ENCODE measurements at places on chromosomes 5 and 9.

- DNase-seq, result no peak
Observed at GRCh38 chr9:131201856-131202255, 74.5 kb downstream of the FAM78A start.

- no peak for DNase-seq
Observed at GRCh38 chr5:41738710-41739354, 131.4 kb downstream of the OXCT1 start.

DNA sequence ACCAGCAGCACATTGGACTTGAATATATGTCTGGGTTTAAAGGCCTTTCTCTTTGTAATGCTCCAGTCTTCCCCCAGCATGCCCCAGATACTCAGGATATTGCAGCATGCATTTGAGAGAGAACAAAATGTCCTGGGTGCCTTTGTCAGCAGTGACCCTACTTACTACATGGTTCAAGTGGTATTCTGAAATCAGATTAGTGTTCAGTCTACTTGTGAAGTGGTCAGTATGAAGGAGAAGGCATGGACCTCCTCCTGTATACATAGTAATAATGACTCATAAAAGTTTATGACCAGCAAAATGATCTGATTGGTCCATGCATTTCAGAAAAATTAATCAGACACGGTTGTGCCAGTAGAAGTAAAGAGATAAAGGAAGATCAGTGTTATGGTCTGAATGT lies 25.4 kb downstream of the GPR21 start:
- no peak for DNase-seq

DNA sequence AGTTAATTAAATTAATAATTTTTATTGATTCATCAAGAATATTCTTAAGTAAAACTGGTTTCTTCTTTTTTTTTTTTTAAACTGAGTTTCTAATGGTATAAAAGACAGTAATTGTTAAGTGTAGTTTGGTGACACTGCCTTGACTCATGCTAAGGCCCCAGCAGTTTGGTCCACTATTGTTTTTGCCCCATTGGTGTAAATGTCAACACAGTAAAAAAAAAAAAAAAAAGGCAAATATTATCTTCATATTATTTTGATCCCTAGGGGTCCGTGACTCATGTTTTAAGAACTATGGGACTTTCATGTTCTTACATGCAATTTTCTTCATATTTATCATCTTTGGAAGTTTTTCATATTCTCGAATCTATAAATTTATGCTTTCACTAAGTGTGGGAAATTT lies 29.2 kb upstream of the JAK2 start:
- no peak for DNase-seq

DNA sequence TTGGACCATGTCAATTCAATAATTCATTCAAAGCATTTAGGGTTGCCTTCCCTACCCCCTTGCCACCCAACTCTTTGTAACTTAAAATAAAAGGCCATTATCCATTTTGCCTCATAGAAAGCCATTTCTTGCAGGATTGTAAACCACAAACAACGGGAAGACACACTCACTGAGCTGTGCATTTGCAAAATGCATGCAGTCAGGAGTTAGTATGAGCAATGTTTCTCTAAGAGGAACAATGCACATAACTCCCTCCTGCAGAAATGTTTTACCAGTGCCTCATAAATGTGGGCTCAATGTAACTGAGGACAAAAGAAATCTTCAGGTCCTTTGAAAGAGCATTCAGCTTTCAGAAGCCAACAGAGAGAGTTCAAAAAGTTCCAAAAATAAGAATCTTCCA lies 98.5 kb upstream of the ABCA1 start:
- DNase-seq, result no peak

- no peak for DNase-seq
Observed at GRCh38 chr9:138078846-138079245, 201.3 kb downstream of the CACNA1B start.

DNA sequence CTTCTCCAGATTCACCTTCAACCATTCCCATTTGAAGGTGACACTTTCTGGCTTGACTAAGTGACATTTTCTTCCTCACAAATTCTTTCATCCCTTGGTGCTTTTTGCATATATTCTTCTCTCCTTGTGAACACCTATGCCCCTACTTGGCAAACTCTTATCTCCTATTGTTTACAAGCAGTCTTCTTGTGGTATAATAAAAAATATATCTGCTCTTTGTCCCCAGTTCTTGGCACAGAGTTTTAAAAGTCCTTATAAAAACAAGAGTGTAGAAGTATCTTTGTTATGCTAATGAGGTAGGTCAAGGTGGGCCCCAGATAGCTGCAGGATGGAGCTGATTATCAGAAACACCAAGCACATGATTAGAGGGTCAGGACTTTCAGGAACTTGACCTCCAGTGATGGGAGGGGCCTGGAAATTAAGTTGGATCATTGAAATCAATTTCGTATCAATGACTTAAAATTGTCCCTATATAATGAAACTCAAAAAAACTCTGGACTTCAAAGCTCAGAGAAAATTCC lies 38.0 kb downstream of the TMEM161B start:
- DNase-seq, result no peak

GRCh38 chr5:88092358-88092757 lies 176.3 kb downstream of the TMEM161B start:
- no peak for DNase-seq

DNA sequence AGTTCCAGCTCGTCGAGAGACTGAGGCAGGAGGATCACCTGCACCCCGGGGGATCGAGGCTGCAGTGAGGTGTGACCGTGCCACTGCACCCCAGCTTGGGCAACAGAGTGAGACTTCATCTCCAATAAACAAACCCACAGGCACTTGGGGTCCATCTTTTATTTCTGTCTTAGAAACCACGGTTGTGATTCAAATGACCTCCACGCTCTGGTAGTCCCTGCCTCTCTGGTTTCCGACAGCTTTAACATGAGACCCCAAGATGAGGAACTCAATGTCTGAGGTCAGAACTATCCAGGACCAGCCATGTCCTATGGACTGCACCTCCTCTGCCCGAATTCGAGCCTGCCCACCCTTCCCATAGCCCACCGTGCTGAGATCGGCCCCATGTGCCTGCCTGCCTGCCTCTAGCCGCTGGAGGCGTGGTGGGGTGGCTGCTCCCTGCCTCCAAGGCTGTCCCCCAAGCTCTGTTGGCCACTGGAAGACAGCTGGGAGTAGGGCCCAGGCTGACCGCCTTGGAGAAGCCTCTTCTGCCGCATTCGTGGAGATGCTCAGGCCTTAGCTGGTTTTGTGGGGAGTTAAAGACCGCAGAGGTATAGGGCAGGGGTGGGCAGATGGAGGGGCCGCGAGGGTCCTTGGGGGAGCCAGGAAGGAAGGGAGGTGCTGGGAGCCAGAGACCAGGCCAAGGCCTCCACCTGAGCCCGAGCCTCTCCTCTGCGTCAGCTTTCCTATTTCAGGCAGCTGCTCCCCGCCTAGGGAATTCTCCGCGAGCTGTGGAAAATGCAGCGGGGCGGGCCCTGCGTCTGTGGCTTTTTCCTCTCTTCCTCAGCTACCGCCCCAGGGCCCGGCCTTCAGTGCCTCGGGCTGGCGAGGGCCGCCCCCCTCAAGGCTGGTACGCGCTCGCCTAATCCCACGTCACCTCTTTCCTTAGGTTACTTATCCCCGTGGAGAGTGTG lies 6.9 kb upstream of the WDR5 start:
- DNase-seq, result no peak

DNA sequence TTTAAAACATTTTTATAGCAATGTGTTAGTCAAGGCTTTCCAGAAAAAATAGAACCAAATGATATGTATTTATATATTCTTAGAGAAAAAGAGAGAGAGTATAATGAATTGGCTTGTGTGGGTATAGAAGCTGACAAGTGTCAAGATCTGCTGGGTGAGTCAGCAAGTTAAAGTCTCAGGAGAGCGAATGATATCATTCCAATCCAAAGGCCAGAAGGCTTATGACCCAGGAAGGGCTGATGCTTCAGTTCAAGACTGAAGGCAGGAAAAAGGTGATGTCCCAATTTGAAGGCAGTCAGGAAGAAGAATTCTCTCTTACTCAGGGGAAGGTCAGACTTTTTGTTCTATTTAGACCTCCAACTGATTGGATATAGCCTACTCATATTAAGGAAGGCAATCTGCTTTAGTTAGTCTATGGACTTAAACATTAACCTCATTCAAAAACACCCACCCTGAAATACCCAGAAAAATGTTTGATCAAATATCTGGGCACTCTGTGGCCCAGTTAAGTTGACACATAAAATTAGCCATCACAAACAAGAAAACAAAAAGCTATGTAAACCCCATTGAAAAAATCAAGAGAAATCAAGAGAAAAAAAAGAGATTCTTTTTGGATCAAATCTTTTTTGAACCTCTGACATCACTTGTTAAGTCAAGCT lies 189.6 kb downstream of the PIK3R1 start:
- no peak for DNase-seq

DNA sequence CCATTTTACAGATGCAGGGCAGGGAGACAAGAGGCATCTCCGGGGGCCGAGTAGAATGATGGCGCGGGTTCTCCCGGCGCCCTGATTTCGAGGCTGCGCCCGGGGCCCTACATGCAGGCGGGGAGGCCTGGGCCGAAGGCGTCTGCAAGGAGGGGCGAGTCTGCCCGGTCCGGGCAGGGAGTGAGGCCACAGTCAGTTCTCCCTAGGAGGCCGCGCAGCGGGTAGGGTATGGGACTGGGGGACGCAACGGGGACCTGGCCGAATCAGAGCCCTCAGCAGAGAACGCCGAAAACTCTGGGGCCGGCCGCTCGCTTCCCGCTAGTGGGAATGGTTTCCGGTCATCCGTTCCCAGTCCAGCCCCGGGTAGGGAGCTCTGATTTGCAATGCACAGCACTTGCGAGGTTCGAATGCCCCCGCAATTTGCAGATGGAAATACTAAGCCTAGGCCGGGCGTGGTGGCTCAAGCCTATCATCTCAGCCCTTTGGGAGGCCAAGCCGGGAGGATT lies 6.4 kb downstream of the TLX3 start:
- no peak for DNase-seq

GRCh38 chr5:177509991-177510566 lies 453 bp upstream of the DOK3 start:
- DNase-seq, result no peak

DNA sequence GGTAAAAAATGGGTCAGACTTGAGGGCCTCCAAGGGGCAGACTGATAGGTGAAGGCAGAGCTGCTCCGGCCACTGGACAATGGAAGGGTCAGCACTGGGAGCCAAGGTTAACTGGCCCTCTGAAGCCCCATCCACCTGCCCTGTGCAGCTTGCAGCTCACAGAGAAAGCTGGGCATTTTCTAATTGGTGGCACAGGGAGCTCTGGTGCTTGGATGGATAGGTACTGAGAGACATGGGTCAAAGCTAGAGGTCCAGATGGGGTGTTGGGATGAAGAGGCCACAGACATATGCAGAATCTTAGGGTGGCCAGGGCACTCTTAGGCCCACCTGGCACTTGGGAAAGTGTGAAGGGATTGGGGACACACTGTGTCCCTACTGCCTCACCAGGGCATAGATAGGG lies 29.5 kb upstream of the SARDH start:
- DNase-seq, result no peak

DNA sequence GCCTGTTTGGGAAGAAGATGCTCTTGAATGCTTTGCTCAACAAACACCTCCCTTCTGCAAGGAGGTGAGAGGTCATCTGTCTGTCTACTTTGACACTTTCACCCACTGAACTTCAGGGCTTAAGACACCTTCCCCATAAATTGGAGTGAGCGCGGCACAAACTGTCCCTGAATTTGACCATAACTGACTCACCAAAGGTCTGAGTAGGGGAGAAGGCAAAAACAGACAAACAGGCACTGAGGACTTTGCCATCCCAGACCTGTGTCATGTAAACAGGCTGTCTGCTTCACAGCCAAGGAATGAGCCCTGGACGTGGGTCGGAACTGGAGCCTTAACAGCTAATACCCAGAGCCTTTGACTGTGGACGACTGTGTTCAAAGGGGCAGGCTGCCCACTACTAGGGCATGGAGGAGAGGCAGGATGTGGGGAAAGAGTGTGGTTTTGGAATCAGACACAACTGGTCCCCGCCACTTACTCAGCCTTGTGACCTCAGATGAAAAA lies 320.9 kb upstream of the KLF4 start:
- DNase-seq, result no peak

Measured in ureter (tissue), 1 donor.